ENCODE measurements at places on chromosomes 6 and 20.

DNA sequence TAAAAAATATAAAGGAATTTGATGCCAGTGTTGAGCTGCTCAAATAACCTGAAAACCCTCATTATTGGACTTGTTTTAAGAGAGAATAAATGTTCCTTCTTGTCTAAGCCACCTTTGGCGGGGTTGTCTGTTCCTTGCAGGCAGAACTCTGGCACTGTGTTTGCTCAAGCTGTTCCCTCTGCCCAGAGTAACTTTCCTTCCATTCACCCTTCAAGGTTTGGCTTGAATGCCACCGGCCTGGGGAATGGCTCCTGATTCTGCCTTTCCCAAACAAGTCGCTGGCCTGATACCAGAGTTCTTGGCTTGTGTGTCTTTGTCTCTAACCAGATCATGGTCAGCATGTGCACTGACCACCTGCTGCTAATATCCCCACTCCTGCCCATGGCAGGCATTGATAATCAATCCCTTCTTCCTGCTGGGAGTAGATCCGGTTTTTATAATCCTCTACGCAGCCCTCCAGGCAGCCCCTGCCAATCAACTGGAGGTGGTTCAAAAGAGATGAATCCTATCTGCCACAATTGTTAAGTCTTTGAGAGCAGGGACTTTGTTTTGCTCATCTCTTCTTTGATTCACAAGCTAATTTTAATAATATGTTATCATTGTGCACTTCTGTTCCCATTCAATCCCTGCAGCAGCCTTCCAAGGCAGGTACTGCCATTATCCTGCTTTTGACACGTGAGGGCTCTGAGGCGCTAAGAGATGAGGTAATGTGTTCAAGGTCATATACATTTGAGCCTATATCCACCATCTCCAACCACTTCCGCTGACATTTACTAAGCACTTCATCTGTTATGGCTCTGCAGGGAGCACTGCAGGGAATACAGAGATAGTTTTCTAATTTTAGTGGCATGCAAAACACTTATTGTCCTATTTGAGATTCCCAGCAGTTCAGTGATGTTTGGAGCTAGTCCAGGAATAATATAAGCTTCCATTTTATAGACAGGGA, 3.1 kb upstream of the CCM2L start:
- H3K36me3 ChIP-seq = no peaks in the 10 kb centered on the region
- DNase-seq = no peak
- peaks cover 21% of the 10 kb centered on the region for H3K4me1 ChIP-seq
- H3K4me3 ChIP-seq = no peak overlapping the region
- no peak overlapping the region for H3K27ac ChIP-seq
- no peaks in the 10 kb centered on the region for H3K27me3 ChIP-seq

- H3K27me3 ChIP-seq = no peaks in the 10 kb centered on the region
- no peaks in the 10 kb centered on the region for H3K4me1 ChIP-seq
- DNase-seq = no peak
- H3K36me3 ChIP-seq = no peaks in the 10 kb centered on the region
Observed at GRCh38 chr6:168376811-168377483, 57.4 kb upstream of the DACT2 start.

- H3K27me3 ChIP-seq = no peaks in the 10 kb centered on the region
- no peaks in the 10 kb centered on the region for H3K36me3 ChIP-seq
- no peaks in the 10 kb centered on the region for H3K4me1 ChIP-seq
- DNase-seq = no peak
- no peak overlapping the region for H3K27ac ChIP-seq
Observed at GRCh38 chr6:24340998-24341938, 16.6 kb downstream of the DCDC2 start.

GRCh38 chr6:105785066-105785811, 300.9 kb upstream of the PRDM1 start:
- no peaks in the 10 kb centered on the region for H3K27me3 ChIP-seq
- no peak overlapping the region for H3K27ac ChIP-seq
- DNase-seq = no peak
- no peaks in the 10 kb centered on the region for H3K4me1 ChIP-seq
- H3K4me3 ChIP-seq = no peak overlapping the region

DNA sequence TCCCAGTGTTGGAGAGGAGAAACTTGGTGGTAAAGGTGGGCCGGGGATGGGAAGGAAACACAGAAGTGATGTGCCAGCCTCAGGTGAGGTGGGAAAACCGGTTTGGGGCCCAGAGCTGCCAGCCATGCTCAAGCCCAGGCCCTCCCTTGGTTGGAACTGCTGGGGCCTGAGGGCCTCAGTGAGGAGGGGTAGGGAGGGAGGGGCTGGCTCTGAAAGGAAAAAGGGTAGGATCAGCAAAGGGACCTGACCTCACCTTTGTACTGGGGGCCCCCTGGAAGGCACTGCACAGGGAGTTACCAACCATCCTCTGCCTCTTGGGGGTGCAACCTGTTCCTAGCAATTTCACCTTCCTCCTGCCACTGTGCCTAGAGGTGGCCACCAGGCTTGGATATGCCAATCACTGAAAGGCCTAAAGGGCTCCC, 1.8 kb upstream of the SPEF1 start:
- no peaks in the 10 kb centered on the region for H3K36me3 ChIP-seq
- DNase-seq = no peak
- H3K4me1 ChIP-seq = peaks cover 9% of the 10 kb centered on the region
- H3K4me3 ChIP-seq = no peak overlapping the region
- no peak overlapping the region for H3K27ac ChIP-seq
- H3K27me3 ChIP-seq = peaks cover 14% of the 10 kb centered on the region

DNA sequence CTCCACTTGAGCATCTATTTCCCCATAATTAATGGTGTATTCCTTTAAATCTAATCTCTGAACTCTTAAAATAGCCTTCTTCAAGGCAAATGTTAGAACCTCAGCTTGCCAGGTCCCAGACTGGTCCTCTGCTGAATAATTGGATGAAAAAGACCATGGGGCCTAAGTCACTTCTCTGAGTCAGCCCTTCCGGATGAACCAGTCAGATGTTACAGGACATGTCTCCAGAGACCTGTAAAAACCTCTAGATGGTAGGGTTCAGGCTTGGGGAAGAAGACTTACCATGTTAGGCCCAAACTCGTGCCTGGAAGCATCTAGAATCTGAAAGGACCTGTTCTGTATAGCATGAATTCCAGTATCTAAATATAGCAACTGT, 97.3 kb downstream of the CDKAL1 start:
- no peak overlapping the region for H3K4me3 ChIP-seq
- H3K4me1 ChIP-seq = peaks cover 21% of the 10 kb centered on the region
- no peaks in the 10 kb centered on the region for H3K27me3 ChIP-seq
- no peaks in the 10 kb centered on the region for H3K36me3 ChIP-seq
- no peak overlapping the region for H3K27ac ChIP-seq
- DNase-seq = no peak

- H3K4me1 ChIP-seq = peaks cover 2% of the 10 kb centered on the region
- no peak overlapping the region for H3K4me3 ChIP-seq
- H3K27me3 ChIP-seq = peaks cover 21% of the 10 kb centered on the region
Observed at GRCh38 chr20:43194137-43194536, 4.4 kb upstream of the PTPRT start.

DNA sequence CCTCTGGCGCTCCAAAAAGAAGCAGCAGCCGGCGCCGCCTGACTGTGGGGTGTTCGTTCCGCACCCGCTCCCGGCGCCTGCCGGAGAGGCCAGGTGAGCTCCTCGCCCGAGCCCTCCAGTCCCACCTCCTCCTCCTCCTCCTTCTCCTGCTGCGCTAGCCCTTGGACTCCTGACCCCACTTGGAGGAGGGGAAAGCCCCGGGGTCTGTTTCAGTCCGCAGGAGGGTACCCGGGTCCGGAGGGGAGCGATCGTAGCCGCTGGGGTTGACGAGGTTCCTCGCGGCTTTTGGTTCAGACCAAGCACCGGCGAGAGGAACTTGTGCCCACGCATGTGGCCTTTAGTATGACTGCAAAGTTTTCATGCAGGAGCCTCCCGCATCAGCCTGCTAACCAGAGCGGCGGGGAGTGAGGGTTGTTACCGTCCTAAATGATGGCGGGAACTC, 493 bp downstream of the CRYBG1 start:
- peaks cover 10% of the 10 kb centered on the region for H3K27me3 ChIP-seq
- no peaks in the 10 kb centered on the region for H3K4me1 ChIP-seq
- peak overlapping the region; percentile 75 for H3K4me3 ChIP-seq
- no peak overlapping the region for H3K27ac ChIP-seq
- DNase-seq = peak; percentile 7

DNA sequence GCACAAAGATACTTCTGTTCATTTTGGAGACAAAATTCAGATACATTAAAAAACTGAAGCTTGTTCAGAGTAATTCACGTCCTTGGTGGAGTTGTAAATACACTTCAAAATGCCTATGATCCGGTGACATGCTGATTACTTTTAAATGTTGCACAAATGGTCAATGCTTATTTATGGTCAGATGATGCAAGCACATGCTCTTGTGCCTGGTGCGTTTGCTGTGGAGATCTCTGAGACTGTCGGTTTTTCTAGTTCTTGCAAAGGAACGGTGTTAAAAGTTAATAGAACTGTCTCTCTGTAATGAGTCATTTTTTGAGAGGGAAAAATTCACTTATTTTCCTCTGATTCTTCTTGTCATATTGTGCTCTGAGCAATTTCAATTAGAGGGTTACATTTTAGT, 45.2 kb upstream of the EDN3 start:
- DNase-seq = no peak
- H3K27ac ChIP-seq = no peak overlapping the region
- H3K36me3 ChIP-seq = no peaks in the 10 kb centered on the region

GRCh38 chr20:44651684-44652423, at the start of gene ADA:
TSS of gene ADA (minus strand) at chr20:44651699. CDS start at chr20:44651607, 92 bp downstream.
- peaks cover 7% of the 10 kb centered on the region for H3K27me3 ChIP-seq
- peak within 1 kb of the TSS; percentile 93 for H3K4me3 ChIP-seq
- peaks cover 21% of the 10 kb centered on the region for H3K4me1 ChIP-seq
- no peaks in the 10 kb centered on the region for H3K36me3 ChIP-seq
- DNase-seq = peak; percentile 82
- H3K27ac ChIP-seq = no peak within 1 kb of the TSS

- H3K4me1 ChIP-seq = no peaks in the 10 kb centered on the region
- H3K27me3 ChIP-seq = no peaks in the 10 kb centered on the region
- no peak overlapping the region for H3K27ac ChIP-seq
- no peak for DNase-seq
- no peak overlapping the region for H3K4me3 ChIP-seq
- no peaks in the 10 kb centered on the region for H3K36me3 ChIP-seq
Observed at GRCh38 chr6:81981812-81982211, 229.3 kb upstream of the TENT5A start.

DNA sequence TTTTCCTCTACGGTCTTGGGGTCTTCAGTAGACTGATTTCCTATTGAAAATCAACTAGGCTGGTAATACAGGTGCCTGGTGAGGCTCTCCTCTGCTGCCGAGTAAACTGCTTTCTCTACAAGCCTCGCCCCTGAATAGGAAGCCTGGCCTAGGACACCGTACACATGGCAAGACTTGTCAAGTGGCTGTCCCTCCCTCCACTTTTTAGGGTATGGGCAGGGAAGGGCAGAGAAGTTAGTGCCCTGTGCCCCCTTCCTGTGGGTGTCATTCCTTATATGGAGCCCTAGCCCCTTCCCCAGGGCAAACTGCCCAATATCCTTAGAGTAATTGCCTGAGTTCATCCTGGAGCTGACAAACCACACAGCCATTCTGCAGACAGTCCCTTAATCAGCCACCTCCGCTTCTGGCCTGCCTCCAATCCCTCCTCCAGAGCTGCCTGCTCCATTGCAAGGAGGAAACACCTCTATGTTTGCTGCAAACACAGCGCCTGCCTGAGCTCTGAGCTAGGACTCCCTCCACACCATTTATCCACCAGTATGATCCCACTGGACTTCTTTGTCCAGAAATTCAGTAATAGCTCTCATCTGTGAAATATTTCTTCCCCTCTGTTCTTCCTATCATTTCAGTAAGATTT, 93.1 kb downstream of the CHD6 start:
- no peaks in the 10 kb centered on the region for H3K36me3 ChIP-seq
- no peaks in the 10 kb centered on the region for H3K4me1 ChIP-seq
- H3K27me3 ChIP-seq = no peaks in the 10 kb centered on the region
- no peak for DNase-seq
- no peak overlapping the region for H3K27ac ChIP-seq

DNA sequence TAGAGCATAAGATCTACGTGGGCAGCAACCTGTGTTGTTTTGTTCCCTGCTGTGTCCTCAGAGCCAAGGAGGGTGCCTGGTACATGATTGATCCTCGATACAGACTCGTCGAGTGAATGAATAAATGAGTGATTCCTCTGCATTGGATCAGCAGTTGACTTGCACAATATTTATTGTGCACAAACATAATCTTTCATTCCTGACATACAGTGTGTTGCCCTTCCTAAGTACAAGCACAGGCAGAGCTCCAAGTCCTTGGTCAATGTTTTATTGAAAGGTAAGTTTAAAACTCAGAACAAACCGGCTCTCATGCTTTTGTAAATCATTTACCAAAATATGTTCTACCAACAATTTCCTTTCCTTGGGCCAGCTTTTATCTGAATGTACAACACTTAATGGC, 57.4 kb downstream of the STMND1 start:
- H3K27ac ChIP-seq = no peak overlapping the region
- no peak for DNase-seq
- H3K27me3 ChIP-seq = no peaks in the 10 kb centered on the region

DNA sequence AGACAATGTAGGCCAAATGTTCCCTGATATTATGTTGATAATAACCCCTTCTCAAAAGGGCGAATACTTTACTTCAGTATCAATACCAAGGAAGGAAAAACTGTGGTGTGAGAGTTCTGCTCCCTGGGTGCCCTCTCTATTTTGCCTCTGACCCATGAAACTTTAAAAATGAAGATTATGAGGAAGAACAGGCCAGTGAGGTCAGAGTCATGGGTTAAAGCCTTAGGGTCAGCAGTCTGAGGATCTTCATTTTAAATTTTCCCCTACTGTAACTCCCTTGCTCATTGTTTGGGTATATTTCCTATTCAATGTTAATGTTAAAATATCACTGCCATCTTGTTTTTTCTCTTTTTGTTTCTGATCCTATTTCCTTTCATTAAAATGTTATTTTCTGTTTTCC, 47.9 kb downstream of the PRKN start:
- no peak overlapping the region for H3K4me3 ChIP-seq
- H3K27ac ChIP-seq = no peak overlapping the region
- no peak for DNase-seq
- H3K27me3 ChIP-seq = no peaks in the 10 kb centered on the region
- H3K36me3 ChIP-seq = no peaks in the 10 kb centered on the region
- no peaks in the 10 kb centered on the region for H3K4me1 ChIP-seq

DNA sequence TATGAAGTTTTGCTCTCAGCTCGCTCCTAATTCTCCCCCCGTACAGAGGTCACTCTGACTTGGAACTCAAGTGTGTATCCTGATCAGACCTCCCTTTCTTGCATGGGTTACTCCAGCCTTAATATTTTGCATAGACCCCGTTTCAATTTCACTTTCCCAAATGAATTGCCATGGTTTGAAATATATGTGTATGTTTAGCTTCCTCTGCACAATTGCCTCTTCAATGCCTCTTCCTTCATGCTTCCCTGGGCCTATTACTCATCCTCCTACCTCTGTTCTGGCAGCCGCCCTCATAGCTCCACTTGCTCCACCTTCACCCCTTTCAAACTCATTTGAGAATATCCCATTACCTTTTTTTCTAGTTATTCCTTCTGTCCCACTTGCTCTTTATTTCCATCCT, 90.0 kb upstream of the SAMD5 start:
- no peaks in the 10 kb centered on the region for H3K27me3 ChIP-seq
- no peaks in the 10 kb centered on the region for H3K36me3 ChIP-seq
- H3K27ac ChIP-seq = no peak overlapping the region
- DNase-seq = no peak
- peaks cover 6% of the 10 kb centered on the region for H3K4me1 ChIP-seq
